ENCODE measurements at places on chromosomes 5 and 9. TPM values are rescaled to one million over a fixed set of nuclear protein-coding genes. Genes with fewer than 3 reads are reported as not detected.

Gene CAVIN4
- total RNA-seq = 3.6 TPM

Gene CDKN2B-AS1
- 0.04 TPM for total RNA-seq

Gene LCN2
- 283 TPM for total RNA-seq

Gene WDR38
- total RNA-seq = not detected

Gene MYMK
- not detected for total RNA-seq

Gene IFNK
- total RNA-seq = not detected

Gene TEX48
- total RNA-seq = not detected

Gene SLC6A3
- not detected for total RNA-seq

Gene SPAG8
- total RNA-seq = not detected

Gene LCN10
- total RNA-seq = 0.21 TPM

Gene TNFSF15
- 11.7 TPM for total RNA-seq

GRCh38 chr9:110095776-110096175 lies 112.2 kb downstream of the C9orf152 start:
- DNase-seq = no peak

- DNase-seq = no peak
Observed at GRCh38 chr5:9898319-9898718, 268.2 kb upstream of the TAS2R1 start.

DNA sequence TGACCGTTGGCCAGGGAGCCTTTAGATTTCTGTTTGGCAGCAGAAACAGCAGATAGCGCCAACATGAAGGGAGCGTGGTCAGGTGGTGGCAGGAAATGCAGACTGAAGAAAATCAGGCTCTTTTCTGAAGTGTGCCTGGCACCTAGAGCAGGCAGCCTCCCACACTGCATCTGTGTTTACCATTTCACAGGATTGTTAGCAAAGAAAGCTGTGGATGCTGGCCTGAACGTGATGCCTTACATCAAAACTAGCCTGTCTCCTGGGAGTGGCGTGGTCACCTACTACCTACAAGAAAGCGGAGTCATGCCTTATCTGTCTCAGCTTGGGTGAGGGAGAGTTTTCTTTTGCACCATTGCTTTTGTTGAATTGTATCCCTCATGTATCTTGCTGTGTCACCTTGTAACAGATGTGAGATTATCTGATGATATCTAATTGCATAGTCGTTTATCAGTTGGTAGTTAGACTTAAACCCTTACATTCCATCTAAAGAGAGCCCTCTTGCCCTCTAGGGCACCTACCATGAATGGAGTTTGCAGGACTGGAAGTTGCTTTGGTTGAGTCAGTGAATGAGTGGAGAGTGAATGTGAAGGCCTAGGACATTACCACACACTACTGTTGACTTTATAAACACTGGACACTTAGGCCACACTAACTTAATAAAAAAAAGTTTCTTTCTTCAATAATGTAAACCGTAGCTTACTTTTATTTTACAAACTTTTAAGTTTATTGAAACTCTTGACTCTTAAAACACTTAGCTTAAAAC lies 42.8 kb downstream of the ACO1 start:
- DNase-seq = no peak

DNA sequence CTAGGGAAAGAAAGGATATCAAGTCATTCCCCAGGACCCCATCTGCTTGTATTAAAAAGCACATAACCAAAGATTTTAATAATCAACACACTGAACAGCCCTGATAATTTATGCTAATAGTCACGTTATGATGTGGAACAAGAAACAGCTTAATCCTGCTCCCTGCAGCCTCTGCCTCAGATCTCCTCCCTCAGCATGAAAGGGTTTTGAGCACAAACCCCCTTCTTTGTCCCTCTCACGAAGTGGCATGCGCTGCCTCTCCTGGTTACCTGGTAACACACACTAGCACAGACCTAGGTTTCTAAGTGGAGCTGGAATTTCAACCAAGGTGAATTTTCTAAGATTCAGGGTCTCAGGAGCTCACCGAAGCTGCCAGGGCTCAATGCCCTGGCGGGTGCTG lies 5.1 kb downstream of the IGFBPL1 start:
- no peak for DNase-seq

DNA sequence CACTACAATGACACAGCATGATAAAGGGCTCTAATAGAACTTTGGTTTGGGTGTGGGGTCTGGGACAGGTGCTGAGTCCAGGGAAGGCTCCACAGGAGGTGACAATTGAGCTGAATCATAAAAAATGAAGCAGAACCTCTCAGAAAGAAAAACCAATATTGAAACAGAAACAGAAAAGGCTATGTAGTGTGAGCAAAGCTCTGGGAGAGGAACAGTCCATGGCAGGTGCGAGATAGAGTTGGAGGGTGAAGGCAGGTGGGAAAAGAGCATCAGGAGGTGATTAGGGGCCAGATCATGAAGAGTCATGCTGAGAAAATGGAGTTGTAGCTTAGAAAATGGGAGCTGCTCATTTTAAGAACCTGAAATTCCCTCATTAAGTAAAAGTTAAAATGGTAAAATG lies 164.9 kb downstream of the KCTD16 start:
- no peak for DNase-seq

- DNase-seq = no peak
Observed at GRCh38 chr5:179287071-179287470, 58.2 kb downstream of the ADAMTS2 start.

- no peak for DNase-seq
Observed at GRCh38 chr5:106634375-106634774, 1036.4 kb downstream of the EFNA5 start.

DNA sequence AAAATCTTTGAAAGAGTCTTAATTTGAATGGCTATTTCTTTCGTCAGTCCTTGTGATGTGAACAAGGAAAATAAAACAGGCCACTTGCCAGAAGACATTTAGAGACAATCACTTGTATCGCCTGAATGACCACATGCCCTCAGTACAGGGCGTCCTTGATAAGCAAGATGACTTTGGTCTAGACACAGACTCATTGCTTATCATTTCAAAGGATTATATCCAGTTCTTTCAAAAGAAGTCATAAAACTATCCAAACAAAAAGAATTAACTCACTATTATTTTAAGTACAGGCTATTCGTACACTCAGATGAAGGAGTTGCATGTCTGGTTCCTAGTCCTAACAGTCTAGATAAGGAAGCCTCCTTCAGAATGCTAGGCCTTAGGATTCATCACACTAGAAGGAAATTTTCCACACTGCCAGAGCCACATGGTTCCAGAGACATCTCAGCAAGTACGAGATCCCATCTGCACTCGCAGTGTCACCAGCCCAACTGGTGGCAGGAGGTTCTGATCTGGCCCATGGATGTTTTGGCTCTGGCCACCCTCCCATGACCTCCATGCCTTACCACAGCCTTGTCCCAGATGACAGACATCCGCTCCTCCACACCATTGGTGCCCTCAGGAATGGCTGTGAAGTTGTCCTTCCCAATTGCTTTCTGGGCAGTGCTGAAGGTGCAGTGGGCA lies 109.6 kb downstream of the DPYSL3 start:
- no peak for DNase-seq

GRCh38 chr9:135211524-135211890 lies 124.0 kb downstream of the OLFM1 start:
- DNase-seq = no peak

- DNase-seq = no peak
Observed at GRCh38 chr9:22065431-22066200, 56.5 kb upstream of the CDKN2B start.

DNA sequence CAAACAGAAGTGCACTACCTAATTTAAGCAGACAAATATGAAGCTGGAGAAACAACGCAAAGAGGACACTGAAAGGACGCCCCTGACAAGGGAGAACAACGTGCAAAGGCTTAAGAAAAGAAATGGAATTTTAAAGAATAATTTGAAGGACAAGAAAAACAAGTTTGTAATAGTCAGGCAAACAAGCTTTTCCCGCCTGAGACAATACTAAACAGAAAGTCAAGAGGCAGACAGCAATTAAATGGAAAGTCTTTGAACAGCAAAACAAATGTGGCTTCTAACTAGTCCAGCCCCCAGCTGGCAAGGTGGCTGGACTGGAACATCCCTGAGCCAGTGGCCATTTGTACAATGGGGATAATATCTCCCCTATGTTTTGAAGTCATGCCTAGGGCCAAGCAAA lies 63.3 kb downstream of the SIL1 start:
- no peak for DNase-seq

DNA sequence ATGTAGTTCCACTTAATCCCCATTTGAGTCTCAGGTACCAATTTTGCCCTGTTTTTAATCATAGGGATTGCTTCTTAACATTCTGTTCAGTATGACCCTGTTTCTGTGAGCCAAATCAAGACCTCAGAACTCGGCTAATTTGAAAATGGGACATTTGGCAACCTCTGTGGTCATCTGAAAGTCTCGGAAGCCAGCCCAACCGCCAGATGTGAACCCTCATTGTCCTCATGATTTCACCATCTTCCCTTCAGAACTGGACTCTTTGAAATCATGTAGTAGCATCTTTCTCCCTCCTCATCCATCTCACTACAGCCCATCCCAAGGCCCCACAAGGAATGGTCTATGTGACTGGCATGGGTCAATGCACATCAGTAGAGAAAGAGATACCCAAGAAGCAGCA lies 88.9 kb downstream of the S1PR3 start:
- DNase-seq = no peak

- DNase-seq = no peak
Observed at GRCh38 chr5:174118823-174119467, 73.4 kb downstream of the NSG2 start.

DNA sequence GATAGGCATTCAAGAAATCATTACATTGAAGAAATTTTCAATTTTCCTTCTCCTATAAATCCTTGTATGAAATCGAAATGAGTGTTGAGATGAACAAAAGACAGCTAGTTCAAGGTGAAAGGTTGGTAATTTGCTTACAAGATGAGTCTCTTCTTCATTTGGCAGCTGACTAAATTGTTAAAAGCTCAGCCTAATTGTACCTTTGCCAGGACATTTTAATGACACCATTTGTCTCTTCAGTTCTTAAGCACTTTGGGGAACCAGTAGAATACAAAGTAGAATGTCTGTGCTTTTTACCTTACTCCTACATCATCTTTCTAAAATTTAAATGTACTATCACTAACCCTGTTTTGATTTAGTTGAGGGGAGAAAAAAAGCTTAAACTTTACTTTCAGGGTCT lies 59.4 kb downstream of the GRAMD2B start:
- no peak for DNase-seq

- DNase-seq = no peak
Observed at GRCh38 chr9:126123927-126124326, 202.7 kb upstream of the MVB12B start.

- DNase-seq = no peak
Observed at GRCh38 chr5:39148983-39149534, 70.3 kb downstream of the FYB1 start.

GRCh38 chr5:38670878-38671277 lies 114.4 kb upstream of the LIFR start:
- no peak for DNase-seq

GRCh38 chr5:148443998-148444397 lies 60.2 kb downstream of the FBXO38 start:
- DNase-seq = peak; percentile 34

DNA sequence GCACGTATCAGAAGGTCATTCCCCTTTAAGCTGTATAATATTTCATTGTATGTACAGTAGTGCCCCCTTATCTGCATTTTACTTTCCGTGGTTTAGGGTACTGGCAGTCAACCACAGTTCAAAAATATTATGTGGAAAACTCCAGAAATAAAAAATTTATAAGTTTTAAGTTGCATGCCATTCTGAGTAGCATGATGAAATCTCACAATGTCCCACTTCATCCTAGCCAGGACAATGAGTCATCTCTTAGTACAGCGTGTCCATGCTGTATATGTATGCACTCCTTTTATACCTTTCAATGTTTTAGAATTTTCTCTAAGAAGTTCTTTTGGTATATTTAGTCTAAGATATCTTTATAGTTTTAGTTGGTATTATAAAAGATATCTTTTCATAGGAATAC lies 115.0 kb upstream of the HAND1 start:
- no peak for DNase-seq

- no peak for DNase-seq
Observed at GRCh38 chr9:35736201-35736633, 3.8 kb downstream of the CREB3 start.

GRCh38 chr5:179194201-179194910 lies 134.2 kb downstream of the ZNF354C start:
- no peak for DNase-seq

GRCh38 chr5:173472784-173473278 lies 143.6 kb downstream of the BOD1 start:
- no peak for DNase-seq

- DNase-seq = no peak
Observed at GRCh38 chr9:78242041-78242440, 6.2 kb downstream of the CEP78 start.

DNA sequence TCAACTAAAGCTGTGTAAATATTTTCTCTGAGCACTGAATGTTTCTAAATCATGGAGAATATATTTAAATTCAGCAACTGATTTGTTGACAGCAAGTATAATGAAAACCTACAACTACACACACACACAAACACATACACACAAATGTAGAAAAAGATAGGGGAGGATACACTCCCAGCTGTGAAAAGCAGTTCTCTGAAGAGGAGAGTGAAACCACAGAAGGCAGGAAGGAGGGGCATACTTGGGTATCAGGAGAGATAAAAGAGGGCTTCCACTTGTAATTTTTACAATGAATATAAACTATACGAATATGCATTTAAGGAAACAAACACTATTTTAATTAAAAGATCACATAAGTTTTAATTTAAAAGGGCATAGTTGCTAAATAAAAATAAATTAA lies 227.8 kb upstream of the SLC24A2 start:
- DNase-seq = no peak

DNA sequence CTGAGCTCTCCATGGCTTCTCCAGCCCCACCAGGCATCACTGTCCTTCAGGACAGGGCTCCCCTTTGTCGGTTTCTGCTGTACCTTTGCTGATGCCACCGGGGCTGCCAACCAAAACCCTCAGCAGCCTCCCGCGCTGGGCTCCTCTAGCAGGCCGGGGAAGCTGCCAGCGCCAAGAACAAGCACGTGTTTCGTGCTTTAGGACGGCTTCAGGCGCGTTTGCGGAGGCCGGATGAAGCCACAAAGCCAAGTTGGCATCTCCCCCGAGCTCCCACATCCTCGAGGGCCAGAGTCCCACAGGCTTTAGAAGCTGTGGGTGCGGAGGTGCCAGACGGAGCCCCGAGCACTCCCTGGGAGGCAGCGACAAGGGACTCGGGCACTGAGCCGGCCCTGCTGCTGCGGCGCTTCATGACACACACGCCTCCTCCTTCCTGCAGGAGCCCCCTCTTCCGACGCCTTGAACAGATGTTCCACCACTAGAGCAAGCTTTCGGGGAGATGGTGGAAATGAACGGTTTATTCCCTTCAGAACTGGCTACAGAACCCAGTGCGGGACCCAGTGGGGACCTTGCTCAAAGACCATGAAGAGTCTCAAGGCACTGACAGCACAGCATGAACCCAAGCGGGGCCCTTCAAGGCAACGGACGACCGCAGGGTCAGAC lies 36.7 kb downstream of the SARDH start:
- DNase-seq = no peak

Measured in kidney epithelial cell (primary cell).